Activated CD8-positive, alpha-beta memory T cell treated with anti-CD3 and anti-CD28 coated beads for 48 hours (primary cell): ENCODE measurements at places on chromosomes 6 and 20.
A peak's percentile ranks its signal among the peaks of the same experiment; 100 is the strongest.

- DNase-seq, result no peak
These were observed 18.9 kb upstream of the CCN5 start for GRCh38 chr20:44696315-44696714.

GRCh38 chr6:36570264-36570663 lies 23.0 kb upstream of the STK38 start:
- no peak for DNase-seq

GRCh38 chr20:38304845-38305447 lies 990 bp downstream of the BPI start:
- no peak for DNase-seq

DNA sequence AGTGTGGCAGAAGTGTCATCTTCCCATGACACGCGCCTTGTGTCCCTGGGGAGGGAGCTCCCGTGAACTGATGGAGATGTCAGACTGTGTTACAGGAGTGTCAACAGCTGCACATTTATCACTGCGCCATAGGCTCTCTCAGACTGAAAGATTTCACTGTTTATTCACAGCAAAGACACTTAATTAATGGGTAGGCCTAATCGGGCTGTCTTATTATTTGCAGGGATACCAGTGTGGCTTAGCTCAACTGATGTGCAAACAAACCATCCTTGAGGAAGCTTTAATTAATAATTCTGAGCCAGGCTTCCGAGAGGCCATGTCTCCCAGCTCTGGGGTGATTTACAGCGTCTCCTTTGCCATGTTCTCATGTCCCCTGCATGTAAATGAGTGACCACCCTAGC lies 771.0 kb downstream of the QKI start:
- no peak for DNase-seq

- DNase-seq, result no peak
These were observed 63.6 kb downstream of the GTF2H5 start for GRCh38 chr6:158231551-158232315.

DNA sequence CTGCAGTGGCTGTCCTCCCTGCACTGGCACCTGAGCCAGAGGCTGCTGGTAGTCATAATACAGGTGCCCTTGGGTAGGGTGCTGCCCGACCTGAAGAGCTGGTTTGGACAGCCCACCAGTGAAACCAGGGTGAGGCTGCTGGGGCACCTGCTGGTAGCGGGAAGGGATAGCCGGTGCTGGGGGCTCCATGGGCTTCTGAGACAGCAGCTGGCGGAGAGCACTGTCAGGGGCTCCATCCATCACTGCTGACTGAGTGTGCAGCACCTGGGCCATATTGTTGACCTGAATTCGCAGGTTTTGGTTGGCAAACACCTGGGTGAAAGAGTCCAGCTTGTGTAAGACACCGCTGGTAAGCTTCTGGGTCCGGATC lies 51.2 kb upstream of the MRPS10 start:
- no peak for DNase-seq

GRCh38 chr6:137522831-137523230 lies 28.6 kb upstream of the OLIG3 start:
- DNase-seq, result no peak

GRCh38 chr20:62724692-62725595 lies 16.3 kb downstream of the NTSR1 start:
- no peak for DNase-seq

GRCh38 chr20:35318502-35319157 lies 26.4 kb upstream of the FAM83C start:
- no peak for DNase-seq

DNA sequence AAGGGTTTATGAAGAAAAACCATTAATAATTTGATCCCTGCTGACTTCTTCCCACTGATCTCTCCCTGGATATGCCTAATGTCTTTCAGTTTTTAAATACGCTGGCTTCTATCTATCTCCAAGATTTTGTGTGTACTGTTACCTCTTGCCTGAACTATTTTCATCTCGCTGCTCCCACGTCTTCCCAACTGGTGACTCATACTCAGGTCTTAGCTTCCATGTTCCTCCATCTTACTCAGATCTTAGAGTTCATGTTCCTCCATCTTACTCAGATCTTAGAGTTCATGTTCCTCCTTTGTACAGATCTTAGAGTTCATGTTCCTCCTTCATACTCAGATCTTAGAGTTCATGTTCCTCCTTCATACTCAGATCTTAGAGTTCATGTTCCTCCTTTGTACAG lies 21.6 kb downstream of the GPR6 start:
- no peak for DNase-seq

DNA sequence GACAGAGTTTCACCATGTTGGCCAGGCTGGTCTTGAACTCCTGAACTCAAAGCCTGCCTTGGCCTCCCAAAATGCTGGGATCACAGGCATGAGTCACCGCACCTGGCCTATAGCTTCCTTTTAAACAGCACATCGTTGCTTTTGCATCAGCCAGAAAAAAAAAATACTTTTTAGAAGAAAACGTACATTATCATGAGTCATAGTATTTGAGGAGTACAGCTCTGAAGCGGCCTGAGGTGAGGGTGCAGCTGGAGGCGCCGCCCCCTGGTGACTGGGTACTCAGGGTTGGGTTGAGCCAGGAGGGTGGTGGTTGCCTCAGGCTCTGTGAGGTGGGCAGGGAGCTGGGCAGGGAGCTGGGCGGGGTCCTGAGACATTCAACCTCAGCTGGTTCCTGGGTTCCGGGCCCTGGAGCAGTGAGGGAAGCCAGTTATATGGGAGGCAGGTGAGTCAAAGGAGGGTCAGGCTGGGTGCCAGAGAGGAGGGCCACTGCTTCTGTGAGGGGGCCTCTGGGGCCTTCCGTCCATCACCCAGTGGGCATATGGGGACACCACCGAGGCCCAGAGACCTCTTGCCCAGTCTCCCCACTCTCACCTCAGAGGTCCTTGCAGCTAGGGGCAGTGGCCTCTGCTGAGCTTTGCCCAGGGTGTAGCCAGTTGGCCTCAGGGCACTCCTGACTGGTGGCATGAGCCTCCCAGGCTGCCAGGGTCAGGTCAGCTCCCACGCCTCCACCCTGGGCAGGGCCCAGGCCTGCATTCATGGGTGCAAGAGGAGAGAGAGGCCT lies 11.7 kb upstream of the ID1 start:
- no peak for DNase-seq

GRCh38 chr6:145899915-145900569 lies 64.1 kb downstream of the SHPRH start:
- no peak for DNase-seq

GRCh38 chr6:90730151-90730673 lies 143.3 kb upstream of the MAP3K7 start:
- DNase-seq, result no peak

GRCh38 chr6:31476515-31477139 lies 21.3 kb upstream of the MICB start:
- no peak for DNase-seq

DNA sequence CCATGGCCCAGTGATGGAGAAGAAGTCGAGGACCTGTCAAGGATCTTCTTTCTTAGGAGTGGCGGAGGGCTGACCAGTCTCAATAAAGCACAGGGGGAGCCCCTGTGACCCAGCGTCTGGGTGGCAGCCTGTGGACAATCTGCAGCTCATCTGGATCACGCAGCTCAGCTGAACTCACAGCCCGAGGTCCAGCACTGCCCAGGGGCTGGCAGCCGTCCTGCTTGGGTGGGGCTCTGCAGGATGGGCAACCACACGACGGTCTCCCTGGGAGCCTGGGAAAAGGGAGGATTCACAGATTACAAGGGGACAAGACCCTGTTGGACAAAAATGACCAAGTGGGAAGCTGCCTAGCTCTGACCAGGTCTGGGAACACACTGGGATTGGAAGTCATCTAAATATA lies 110.8 kb downstream of the MYLK4 start:
- DNase-seq, result no peak

GRCh38 chr6:37155394-37156312 lies 14.3 kb upstream of the PIM1 start:
- peak; percentile 47 for DNase-seq

- DNase-seq, result no peak
These were observed 120.1 kb downstream of the SYCP2 start for GRCh38 chr20:59813126-59813947.

- no peak for DNase-seq
These were observed 188.4 kb upstream of the PHACTR1 start for GRCh38 chr6:12528136-12528535.

- DNase-seq, result no peak
These were observed 97.6 kb downstream of the SCAF8 start for GRCh38 chr6:154830771-154831170.

DNA sequence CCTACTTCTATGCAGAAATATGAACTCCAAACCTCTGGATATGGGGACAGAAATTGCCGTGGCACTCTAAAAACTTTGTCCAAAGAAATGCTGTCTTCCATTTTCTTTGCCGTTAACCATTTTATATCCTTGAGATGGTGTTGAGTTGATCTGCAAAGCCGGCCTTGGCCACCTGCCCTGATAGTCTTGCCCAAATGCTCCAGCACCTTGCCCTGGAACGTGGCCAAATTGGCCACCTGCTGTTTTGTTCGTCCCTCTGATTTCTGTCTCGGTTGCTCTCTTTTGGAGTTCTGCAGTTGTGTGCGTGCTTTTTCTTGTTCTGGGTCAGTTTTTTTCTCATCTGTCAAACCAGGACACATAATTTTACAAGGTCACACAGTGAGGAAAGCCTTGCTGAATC lies 239.7 kb upstream of the GMDS start:
- no peak for DNase-seq

GRCh38 chr6:140012150-140012549 lies 637.7 kb upstream of the CITED2 start:
- DNase-seq, result no peak

DNA sequence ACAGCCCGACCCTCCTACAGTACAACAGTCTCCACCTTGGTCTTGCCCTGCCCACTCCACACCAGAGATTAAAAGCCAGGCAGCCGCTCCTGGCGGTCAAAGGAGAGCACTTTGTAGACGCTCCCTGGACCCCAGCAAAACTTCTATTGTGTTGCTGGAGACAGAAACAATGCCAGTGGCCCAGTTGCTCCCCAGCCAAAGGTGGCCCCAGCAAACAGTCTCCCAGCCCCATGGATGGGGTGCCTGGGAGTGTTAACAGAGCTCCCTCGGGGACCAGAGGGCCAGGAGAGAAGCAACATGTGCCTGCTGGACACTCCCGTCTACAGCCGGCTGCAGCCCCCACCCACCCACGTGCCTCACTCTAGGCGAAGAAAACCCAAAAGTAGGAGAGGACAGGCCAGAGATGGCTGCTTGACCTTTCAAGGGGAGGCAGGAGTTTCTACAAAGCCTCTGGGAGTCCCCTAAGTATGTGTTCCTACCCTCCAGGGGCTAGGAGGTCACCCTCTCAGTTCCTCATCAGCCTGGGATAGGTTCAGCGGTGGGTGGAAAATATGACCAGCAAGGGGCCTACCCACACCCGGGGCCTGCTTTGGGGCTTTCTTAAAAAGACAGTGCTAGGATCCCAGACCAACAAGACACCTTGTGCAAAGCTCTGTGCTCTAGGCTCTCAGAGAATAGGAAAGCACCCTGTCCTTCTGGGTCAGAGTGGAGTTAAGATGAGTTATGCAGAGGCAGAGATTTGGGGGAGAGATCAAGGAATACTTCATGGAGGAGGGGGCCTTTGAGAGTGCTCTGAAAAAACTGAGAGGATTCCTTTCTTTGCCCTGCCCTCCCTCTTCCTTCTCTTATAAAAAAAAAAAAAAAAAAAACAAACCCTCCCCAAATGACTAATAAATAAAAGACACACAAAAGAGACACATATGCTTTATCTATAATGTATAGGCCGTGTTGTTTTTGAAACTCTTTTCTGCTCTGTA lies 19.0 kb upstream of the PREX1 start:
- peak; percentile 53 for DNase-seq

GRCh38 chr20:19210391-19211155 lies 1.9 kb upstream of the SLC24A3 start:
- DNase-seq, result no peak

GRCh38 chr6:32082478-32082877 lies 26.7 kb downstream of the TNXB start:
- DNase-seq, result no peak

DNA sequence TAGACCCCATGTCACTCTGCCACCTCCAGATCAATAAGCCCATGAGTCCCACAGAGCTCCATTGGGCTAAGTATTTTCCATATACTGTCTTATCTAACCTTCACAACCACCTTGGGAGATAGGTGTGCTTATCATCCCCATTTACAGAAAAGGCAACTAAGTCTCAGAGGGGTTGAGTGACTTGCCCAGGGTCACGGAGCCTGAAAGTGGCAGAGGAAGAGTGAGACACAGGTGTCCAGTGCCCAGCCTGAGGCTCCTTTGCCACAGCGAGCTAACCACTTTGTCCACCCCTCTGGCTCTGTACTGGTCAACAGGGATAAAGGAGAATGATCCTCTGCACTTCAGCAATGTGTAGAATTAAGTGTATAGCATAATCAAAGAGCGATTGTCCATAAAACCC lies 124.5 kb downstream of the GMDS start:
- DNase-seq, result no peak

DNA sequence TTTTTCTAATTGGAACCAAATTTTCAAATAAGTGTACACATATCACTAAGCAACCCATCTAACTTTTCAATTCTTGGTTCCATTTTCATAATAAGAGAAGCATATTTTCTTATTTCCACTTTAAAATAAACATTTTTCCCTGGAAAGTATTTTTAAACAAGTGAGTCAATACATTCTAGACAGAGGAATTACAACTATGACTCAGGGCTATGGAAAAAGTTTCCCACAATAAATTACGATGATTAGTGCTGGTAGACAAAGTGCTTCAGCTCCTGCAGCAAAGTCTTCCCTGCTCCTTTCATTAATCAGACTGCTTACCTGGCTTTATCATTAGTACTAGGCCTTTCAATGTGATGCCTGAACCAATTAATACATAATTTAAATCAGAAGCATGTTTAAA lies 322.5 kb downstream of the HACE1 start:
- no peak for DNase-seq

DNA sequence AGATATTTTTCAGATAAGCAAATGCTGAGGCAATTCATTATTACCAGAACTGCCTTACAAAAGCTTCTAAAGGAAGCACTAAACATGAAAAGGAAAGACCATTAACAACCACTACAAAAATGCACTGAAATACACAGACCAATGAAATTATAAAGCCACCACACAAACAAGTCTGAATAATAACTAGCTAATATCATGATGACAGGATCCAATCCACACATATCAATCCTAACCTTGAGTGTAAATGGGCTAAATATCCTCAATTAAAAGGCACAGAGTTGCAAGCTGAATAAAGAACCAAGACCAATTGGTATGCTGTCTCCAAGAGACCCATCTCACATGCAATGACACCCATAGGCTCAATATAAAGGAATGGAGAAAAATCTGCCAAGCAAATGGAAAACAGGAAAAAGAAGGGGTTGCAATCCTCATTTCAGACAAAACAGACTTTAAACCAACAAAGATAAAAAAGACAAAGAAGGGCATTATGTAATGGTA lies 58.0 kb upstream of the PHIP start:
- DNase-seq, result no peak

- no peak for DNase-seq
These were observed 161.7 kb downstream of the SYCP2 start for GRCh38 chr20:59771506-59772372.

GRCh38 chr20:39133201-39133600 lies 171.1 kb downstream of the DHX35 start:
- DNase-seq, result no peak

- DNase-seq, result no peak
These were observed 300.9 kb upstream of the PRDM1 start for GRCh38 chr6:105785066-105785811.

- no peak for DNase-seq
These were observed 903.7 kb downstream of the TFAP2A start for GRCh38 chr6:9511157-9511556.

GRCh38 chr20:46286382-46286781 lies 21.9 kb downstream of the CDH22 start:
- no peak for DNase-seq
